ENCODE measurements at places on chromosomes 6 and 20. TPM values are rescaled to one million over a fixed set of nuclear protein-coding genes. Genes with fewer than 3 reads are reported as not detected.

SIRPG gene
- total RNA-seq, result not detected

RAET1L gene
- not detected for total RNA-seq

BTN2A1 gene
- total RNA-seq, result 12.8 TPM

SLC16A10 gene
- total RNA-seq, result 0.33 TPM

EDEM2 gene
- total RNA-seq, result 56.7 TPM

GTF2H4 gene
- 13.1 TPM for total RNA-seq

TGM2 gene
- total RNA-seq, result 221 TPM

ZSCAN23 gene
- total RNA-seq, result 6.3 TPM

LPIN3 gene
- 5.5 TPM for total RNA-seq

HLA-DQA2 gene
- total RNA-seq, result not detected

EYA4 gene
- 14.5 TPM for total RNA-seq

MAPK13 gene
- 34.1 TPM for total RNA-seq

CNR1 gene
- total RNA-seq, result not detected

TBC1D32 gene
- total RNA-seq, result 13.4 TPM

C6orf52 gene
- 1.5 TPM for total RNA-seq

PAK5 gene
- not detected for total RNA-seq

IMPG1 gene
- 0.37 TPM for total RNA-seq

SLC22A1 gene
- 0.77 TPM for total RNA-seq

GPR63 gene
- 0.44 TPM for total RNA-seq

FNDC1 gene
- total RNA-seq, result under 0.01 TPM

C6orf15 gene
- total RNA-seq, result not detected

TNXB gene
- 5.9 TPM for total RNA-seq

HMGA1 gene
- 259 TPM for total RNA-seq

WASF1 gene
- total RNA-seq, result 9.0 TPM

GCM1 gene
- not detected for total RNA-seq

COL12A1 gene
- total RNA-seq, result 765 TPM

PROKR2 gene
- not detected for total RNA-seq

SLC22A2 gene
- 0.12 TPM for total RNA-seq

PAX1 gene
- total RNA-seq, result not detected

CST5 gene
- not detected for total RNA-seq

SLC44A4 gene
- total RNA-seq, result not detected

DCBLD1 gene
- total RNA-seq, result 81.0 TPM

KCNK16 gene
- total RNA-seq, result not detected

ZSCAN16 gene
- total RNA-seq, result 4.9 TPM

LY6G6D gene
- total RNA-seq, result not detected

CYP39A1 gene
- 0.44 TPM for total RNA-seq

CFAP206 gene
- 0.37 TPM for total RNA-seq

C6orf141 gene
- total RNA-seq, result 55.3 TPM

MCCD1 gene
- not detected for total RNA-seq

ADGB gene
- total RNA-seq, result not detected

VGLL2 gene
- total RNA-seq, result not detected

LBP gene
- not detected for total RNA-seq

AIG1 gene
- total RNA-seq, result 27.9 TPM

FKBP1C gene
- total RNA-seq, result 0.12 TPM

RBPJL gene
- not detected for total RNA-seq

TINAG gene
- not detected for total RNA-seq

RNF217 gene
- 13.4 TPM for total RNA-seq

ERVFRD-1 gene
- 0.12 TPM for total RNA-seq

MLN gene
- not detected for total RNA-seq

HDGFL1 gene
- not detected for total RNA-seq

ANKRD66 gene
- not detected for total RNA-seq

KCNQ5 gene
- total RNA-seq, result 1.00 TPM

MEI4 gene
- not detected for total RNA-seq

Data from uterine smooth muscle cell (primary cell).